ENCODE measurements at places on chromosomes 13 and 19.

DNA sequence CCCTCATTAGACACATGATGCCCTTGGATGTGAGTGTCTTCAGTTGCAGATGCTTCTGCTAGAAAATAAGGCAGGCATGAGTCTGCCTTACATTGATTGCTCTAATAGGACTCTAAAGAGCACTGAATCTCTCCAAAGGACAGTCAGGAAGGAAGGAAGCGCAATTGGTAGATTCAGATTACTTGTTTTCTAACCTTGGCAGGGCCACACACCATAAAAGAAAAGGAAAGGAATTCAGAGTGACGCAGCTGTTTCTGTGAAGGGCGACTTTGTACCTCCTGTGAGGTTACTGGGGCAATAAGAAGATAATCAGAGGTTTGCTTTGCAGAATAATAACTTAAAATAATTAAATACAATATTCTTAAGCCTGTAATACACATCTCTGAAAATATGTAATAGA, 48.0 kb downstream of the FRY start:
- DNase-seq, result no peak

DNA sequence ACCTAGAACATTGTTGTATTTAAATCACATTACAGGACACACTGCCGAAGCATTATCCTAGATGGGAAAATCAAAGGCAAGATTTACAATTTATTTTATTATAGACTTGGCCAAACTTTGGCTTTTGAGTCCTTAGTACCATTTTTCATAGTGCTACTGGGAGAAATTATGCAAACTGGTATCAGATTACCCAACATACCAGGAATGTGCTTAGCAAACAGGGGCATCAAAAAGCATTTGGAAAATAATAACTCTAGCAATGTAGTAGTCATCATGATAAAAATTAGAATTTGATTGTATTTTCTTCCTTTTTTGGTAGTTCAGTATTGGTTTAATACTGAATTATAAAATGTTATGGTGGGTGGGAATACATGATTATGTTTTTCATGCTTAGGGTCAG, 34.0 kb downstream of the GPC6 start:
- no peak for DNase-seq

DNA sequence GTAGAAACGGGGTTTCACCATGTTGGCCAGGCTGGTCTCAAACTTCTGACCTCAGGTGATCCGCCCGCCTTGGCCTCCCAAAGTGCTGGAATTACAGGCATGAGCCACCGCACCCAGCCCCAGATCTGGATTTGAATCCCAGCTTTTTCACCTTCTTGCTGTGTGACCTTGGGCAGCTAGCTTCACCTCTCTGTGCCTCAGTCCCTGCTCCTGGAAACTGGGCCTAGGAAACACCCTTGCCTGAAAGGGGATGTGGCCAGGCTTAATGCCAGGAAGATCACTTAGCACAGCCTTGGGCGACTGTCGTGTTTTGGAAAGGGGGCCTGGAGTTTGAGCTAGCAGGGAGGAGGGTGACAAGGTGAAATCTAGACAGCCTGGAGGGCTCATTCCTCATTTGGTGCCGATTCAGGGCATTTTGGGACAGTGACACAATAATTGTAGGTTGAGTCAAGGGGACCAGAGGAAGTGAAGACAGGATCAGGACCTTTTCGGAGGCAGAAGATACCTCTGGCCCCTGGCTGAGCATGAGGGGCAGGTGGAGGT, 1.8 kb downstream of the PGPEP1 start:
- DNase-seq, result no peak

DNA sequence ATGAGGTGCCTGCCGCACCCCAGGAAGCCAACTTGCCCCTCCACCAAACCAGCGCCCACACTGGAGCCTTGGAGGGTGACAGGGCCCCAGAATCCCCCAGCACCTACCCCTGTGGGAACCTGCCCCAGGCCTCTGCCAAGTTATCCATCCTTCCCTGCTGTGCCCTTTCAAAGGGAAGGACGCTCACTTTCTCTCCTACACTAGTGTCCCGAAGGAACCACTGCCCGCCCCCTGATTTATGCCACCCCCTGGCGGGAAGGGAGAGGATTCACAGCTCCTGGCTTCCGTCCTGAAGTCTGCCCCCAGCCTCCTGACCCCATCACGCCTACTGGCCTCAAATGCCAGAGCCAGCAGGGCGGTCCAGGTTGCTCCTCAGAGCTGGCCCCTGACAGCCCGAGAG, 1.4 kb downstream of the EVI5L start:
- peak; percentile 58 for DNase-seq

GRCh38 chr13:95485518-95486144, 66.9 kb upstream of the CLDN10 start:
- DNase-seq, result no peak

- DNase-seq, result peak; percentile 39
Measured at GRCh38 chr13:110826861-110827672, 87.8 kb downstream of the ANKRD10 start.

GRCh38 chr19:590396-590745, 690 bp downstream of the HCN2 start:
- peak; percentile 71 for DNase-seq

- DNase-seq, result peak; percentile 48
Measured at GRCh38 chr13:35787937-35788336, 311.4 kb upstream of the MAB21L1 start.

DNA sequence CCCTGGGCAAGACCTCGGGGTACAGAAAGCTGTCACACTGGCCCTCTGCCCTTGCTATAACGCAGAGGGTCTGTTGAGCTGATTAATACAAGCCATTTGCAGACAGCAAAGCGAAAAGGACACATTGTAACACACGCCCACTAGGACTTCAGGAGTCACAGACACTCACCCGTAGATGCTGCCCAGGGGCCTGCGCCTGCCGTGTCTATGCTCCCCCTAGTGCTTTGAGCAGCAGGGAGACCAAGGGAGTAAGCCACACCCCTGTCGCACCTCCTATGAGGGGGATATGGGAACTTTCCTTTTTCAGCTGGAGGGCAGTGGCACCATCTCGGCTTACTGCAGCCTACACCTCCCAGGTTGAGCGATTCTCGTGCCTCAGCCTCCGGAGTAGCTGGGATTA, 1930.2 kb downstream of the OLFM4 start:
- no peak for DNase-seq

DNA sequence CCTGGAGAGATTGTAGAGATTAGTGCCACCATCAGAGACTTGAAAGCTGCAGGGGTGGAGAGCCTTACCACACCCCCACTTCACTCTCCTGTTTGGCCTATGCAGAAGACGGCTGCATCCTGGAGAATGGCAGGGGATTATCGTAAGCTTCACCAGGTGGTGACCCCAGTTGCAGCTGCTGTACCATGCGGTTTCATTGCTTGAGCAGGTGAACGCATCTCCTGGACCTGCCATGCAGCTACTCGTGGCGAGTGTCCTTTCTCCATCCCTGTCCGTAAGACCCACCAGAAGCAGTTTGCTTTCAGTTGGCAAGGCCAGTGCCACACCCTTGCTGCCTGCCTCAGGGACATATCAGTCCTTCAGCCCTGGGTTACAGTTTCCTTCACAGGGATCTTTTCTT, 21.2 kb downstream of the PPP5C start:
- no peak for DNase-seq

DNA sequence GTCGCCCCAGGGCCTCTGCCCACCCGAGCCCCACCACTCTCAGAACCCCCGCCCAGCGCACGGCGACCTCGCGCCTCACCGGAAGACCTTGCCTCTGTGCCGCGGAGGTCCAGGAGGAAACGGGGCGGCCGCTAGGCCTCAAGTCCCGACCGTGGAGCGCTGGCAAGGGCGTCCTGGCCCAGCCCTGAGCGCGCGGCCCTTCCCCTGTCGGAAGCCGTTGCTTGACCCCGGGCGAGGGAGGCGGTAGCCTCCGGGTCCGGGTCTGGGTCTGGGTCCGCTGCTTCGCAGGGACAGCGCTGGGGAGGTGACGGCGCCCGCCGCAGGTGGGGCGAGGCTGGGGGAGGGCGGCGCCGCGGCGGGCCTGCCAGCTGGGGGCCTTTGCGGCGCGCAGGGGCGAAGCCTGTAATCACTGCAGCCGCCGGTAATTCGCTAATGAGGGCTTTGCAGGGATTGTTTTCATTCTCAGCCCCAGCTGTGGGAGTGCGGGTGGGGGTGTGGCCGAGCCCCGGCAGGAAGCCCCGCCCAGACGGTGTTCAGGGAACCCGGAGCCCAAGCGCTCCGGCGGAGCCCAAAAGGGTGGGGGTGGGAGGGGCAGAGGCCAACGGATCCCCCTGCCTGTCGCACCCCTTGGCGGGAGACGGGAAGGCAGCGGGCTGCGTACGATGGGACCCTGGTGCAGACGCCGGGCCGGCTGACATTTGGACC, 8.6 kb downstream of the C19orf25 start:
- DNase-seq, result peak; percentile 57

GRCh38 chr19:43700395-43701000, 15.4 kb upstream of the IRGC start:
- peak; percentile 79 for DNase-seq

DNA sequence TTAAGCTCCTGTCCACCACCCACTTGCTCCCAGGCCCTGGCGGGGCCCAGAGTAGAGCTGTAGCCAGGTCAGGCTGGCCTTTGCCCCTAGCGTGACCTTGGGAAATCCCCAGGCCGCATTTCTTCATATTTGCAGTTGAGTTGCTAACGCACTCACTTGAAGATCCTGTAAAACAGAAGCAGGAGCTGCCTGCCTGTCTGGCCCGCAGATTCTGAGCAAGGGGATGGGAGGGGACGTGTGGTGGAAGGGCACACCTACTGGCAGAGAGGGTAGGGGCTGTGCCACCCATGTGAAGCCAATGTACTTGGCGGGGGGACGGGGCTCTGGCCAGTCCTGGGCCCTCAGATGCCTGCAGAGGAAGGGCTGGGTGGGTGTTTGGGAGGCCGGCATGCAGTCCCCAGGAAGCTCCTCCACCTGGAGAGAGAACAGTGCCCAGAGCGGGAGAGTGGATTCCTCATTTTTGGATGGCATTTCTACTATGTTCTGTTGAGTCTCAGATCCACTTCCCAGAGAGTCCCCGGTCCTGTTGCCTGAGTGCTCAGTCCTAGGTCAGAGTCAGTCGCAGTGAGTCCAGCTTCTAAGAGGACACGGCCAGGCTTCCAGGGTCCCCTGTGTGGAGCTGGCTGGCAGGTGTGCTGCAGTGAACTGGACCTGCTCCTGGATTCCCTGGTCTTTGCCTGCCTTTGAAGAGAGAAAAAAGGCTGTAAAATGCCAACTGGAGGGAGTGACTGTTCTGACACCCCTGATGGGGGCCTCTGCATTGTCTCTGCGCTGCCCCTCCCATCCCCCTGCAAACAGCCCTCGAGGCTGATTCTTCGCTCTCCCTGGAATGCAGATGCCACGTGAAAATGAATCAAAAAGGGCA, 62.9 kb downstream of the GGACT start:
- DNase-seq, result no peak

GRCh38 chr19:4414800-4415321, 12.4 kb downstream of the CHAF1A start:
- DNase-seq, result peak; percentile 39
